Parietal lobe (tissue), 2 donors: ENCODE measurements at places on chromosomes 11 and 22. TPM values are rescaled to one million over a fixed set of nuclear protein-coding genes. Genes with fewer than 3 reads are reported as not detected.

Gene ACCS
- total RNA-seq: 32.2 TPM

Gene SCGB1A1
- total RNA-seq: not detected

Gene SELENOM
- total RNA-seq: 10.6 TPM

Gene ANO3
- total RNA-seq: 7.2 TPM

Gene SLC29A2
- total RNA-seq: 4.4 TPM
